ENCODE measurements at places on chromosomes 3 and 15.

DNA sequence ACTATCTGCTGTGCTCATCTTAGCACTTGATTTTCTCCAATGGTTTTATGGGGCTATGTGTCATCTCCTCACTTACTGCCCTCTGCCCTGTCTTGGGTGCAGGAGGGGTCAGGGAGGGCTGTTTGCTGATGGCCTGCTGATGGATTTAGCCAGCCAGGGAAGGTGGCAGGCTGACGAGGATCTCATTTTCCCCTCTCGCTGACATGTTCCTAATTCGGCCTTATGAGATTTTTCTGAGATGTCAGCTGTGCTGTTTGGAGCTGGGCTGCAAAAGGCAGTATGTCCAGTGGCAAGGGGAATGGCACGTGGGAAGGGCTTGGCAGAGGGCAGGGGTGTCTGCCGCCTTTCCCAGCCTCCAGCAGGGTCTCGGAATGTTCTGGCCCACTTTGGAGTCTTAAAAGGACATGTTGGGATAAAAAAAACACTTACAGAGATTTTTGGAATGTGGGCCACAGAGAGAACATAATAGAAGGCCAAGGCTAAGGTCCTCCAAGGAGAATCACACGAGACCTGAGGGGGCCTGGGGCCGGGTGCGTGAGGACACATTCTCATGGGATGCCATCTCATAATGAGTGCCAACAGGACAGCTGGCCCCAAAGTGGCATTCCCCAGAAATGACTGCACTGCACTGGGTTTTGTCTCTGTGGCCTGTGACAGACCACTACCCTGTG, 303.8 kb downstream of the TLE3 start:
- no peak for DNase-seq

DNA sequence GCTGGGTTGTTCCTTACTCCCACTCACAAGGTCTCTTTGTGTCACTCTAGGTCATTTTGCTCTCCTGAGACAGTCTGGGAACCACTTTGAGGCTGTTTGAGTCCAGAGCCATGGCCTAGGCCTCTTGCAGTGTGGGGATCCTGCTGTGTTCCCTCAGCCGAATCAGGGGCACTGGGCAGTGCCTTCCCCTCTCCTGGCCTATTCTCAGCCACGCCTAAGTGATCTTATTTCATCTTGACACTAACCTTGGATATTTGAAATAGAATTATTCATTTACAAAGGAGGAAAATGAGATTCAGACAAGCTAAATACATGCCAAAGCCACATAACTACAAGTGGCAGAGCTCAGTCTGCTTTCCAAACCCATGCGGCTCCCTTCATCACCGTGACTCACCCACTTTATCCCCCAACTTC, 557.2 kb upstream of the TBL1XR1 start:
- DNase-seq: no peak

GRCh38 chr3:11391174-11391879, 119.1 kb downstream of the ATG7 start:
- DNase-seq: peak; percentile 20

DNA sequence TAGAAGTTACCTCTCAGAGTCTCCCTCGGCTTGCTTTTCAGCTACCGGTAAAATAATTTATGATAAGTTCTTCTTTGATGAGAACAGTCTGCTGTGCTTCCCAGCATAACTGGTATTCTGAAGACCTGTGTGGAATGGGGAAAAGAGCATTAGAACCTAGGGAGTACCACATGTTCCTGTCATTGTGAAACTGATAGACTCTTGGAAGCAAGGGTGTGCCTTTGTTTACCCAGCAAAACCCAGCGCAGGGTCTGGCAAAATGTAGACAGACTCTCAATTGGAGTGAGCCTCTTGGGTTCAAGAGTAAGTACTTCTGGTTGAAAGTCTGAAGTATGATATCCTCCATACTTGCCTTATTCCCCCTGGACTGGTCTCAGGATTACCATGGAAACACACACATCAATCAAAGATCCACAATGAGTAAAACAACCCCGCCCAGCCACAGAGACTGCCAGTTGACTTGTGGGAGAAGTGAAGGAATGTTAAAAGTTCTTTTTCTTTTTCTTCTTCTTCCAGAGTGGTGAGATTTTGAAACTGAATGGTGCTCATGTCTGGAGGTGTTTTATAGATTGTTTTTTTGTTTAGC, 652.4 kb upstream of the NAALADL2 start:
- no peak for DNase-seq

DNA sequence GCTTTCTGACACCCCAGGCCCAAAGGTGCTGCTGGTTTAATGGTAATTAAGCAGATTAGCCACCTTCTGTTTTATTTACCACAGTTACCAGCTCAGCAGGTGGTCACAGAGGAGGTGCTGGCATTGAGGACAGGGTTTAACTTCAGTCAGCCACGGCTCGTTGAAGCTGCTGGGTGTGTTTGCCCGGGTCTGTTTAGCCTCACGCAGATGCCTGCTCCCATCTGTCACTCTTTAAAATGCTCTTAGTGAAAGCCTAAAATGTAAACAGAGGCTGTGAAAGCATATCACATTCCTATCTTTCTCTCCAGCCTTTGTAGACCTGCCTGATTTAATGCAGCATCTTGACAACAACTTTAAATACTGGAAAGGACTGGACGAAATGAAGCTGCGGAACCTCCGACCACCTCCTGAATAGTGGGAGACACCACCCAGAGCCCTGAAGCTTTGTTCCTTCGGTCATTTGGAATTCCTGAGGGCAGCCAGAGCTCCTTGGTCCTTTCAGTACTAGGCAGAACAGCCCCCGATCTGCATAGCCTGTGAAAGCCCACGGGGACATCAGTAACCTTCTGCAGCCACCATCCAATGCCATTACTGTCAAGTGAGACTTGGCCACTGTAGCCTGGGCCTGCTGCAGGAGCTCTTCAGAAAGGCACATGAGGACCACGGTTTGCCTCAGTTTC, 156.0 kb downstream of the PDE8A start:
- no peak for DNase-seq

DNA sequence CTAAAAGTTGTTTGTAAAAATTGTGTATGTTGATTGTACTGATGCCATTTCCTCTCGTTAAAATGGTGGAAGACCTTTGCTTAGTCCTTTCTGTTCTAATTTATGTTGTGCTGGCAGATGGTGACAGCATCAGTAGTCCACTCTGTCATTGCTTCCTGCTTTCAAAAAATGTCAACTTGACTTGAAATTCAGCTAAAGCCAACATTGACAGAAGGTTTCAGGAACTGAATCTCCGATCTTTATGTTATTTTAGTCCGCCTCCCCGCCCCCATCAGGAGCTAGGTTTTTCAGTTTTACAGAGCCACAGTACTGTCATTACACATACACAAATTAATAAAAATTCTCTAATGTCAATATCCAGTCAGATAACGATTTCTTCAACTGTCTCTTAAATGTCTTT, 1.5 kb downstream of the CEP63 start:
- DNase-seq: no peak

DNA sequence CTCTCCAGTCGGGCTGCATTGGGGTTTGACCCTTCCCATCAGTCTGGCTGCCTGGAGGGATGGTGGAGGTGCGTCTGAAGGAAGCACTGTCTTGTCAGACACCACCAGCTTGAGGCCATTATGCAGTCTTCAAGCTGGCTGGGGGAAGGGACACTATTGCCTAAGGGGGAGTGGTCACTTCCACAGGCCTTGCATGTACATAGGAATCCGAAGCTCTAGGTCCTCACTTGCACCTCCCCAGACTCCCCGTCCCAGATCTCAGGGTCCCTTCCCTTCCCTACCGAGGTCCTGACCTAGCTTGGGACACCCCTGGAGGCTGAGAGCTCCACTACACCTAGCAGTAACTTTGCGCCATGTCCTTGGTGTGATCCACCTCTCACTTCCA, 48.6 kb upstream of the KLF13 start:
- DNase-seq: no peak

- no peak for DNase-seq
These were observed 727 bp upstream of the TM2D3 start for GRCh38 chr15:101652786-101653430.

DNA sequence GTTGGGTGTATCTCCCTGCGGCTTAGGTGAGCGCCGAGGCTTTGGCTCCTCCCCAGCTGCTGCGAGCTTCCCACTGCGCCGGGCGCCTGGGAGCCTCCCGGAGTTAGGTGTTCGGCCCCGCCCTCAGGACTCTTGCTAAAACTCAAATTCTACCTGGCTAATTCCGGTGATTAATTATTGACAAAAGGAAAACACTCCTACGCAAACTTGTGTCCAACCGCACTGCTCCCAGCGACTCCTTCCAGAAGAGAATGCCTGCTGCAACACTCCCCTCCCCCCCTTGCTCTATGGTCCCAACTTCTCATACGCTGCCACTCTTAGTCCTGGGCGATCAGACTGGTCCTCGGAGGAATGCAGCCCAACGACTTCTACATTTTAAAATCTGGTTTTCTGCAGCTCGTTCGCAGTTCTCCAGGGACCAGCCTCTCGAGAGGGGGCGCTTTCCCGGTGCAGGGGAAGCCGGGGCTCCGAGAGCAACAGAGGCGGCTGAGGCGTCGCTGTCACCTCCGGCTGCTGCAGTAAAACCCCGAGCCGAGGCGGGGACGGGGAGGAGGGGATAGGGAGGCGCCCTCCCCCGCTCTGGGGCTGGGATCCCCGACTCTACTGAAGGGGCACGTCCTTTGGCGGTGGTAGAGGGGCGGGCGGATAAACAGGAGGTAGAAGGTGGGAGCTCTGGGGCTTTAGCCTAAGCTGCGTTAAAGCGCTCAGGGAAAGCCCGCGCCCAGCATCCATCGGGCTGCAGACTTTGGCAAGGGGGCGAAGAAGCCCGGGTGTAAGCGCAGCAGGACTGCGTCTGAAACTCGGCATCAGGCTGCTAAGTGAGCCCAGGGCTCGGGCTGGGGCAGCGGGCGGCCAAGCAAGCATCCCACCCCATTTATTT, at the start of gene SPTSSB:
SPTSSB (minus strand) TSS at position 77 of the 880 bp plus-strand sequence. CDS start 25,194 bp downstream, outside the sequence.
- DNase-seq: peak; percentile 66

DNA sequence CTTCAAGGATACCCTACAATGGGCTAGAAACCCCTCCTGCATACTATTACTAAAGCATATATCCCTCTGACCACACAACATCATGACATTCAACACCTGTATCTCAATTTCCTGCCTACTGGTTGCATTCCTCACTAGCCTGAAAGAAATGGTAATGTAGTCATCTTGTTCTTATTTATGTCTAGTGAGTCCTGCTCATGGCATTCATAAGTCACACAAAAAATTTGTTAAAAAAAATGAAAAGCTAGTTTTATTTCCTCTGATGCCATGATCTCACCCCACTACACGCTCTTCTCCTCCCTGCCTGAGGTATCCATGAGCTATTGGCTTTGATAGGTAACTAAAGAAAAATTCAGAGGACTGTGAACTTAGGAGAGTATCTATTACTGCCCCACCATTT, 284.5 kb downstream of the ZNF385D start:
- no peak for DNase-seq

- DNase-seq: no peak
These were observed 226.4 kb downstream of the SCAPER start for GRCh38 chr15:76678766-76679165.

DNA sequence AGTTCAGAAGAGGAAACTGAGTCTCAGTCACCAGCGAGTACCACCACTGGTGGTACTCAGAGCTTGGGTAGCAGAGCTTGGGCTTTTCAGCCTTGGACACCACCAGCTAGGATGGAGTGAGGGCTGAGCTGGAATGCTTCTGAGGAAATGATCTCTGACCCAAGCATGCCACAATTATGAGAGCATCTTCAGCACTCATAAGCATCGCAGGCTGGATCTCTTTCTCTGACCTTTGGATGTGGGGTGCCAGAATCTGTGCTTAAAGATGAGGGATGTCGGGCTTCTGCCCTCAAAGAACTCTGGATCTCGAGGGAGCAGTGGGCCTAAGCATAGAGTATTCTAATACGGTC, 36.4 kb downstream of the ZNF710 start:
- DNase-seq: no peak

GRCh38 chr3:149600634-149601033, 57.2 kb downstream of the WWTR1 start:
- DNase-seq: no peak

- no peak for DNase-seq
These were observed 69.3 kb downstream of the RAB11A start for GRCh38 chr15:65938604-65939003.

DNA sequence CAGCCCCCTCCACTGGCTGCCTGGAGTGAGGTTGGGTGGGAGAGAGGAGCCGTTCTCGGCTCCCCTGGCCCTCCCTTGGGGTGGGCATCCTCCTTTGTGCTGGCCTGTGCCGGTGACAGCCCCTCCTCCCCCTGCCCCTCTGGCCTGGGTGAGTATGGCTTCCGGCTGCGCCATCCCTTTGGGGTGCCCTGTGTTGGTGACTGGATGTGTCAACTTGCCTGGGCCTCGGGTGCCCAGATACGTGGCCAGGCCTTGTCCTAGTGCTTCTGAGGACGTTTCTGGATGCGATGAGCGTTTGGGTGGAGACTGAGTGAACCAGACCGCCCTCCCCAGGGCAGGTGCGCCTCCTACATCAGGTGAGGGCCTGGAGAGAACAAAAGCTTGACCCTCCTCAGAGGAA, 59.7 kb downstream of the PLXNA1 start:
- no peak for DNase-seq

GRCh38 chr3:168250415-168250861, 154.7 kb upstream of the GOLIM4 start:
- no peak for DNase-seq

DNA sequence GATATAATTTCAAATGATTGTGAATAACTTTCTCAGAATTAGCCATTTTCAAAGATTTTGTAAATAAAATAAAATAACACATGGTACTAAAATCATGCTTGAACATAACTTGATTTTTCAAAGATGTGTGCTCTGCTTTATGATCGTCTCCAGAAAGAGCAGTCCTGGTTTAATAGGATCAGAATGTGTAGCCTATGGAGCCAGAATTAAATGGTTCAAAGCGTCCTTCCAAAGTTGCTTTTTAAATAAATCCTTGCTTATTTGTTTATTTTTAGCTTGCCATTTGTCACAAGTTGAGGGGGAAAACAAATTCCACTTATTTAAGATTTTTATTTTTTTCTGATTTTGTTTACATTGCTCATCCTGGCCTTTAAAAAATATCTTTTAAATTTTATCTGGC, 123.7 kb upstream of the SPRED1 start:
- DNase-seq: no peak

- DNase-seq: no peak
These were observed 198.9 kb upstream of the LPP start for GRCh38 chr3:187954873-187955586.

Data from cerebellum (tissue), 4 donors.